ENCODE measurements at places on chromosomes 1 and 21.

DNA sequence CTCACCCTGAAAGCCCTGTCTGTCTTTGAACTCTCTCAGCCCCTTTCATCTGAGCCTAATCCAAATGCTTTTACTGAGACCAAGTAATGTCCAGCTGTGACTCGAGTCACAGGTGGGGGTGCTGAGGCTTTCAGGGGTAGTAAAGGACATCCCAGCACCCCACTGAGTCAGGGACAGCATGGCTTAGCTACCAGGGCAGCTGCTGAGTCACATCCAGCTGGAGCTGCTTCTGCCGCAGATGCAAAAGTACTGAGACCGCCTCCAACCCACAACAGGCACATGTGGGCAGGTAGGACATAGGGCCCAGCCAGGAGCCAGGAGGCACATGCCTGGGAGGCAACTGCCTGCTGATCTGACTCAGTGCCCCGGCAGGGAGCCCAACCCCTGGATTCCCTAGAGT, 6.7 kb upstream of the VSIG8 start:
- DNase-seq = no peak

DNA sequence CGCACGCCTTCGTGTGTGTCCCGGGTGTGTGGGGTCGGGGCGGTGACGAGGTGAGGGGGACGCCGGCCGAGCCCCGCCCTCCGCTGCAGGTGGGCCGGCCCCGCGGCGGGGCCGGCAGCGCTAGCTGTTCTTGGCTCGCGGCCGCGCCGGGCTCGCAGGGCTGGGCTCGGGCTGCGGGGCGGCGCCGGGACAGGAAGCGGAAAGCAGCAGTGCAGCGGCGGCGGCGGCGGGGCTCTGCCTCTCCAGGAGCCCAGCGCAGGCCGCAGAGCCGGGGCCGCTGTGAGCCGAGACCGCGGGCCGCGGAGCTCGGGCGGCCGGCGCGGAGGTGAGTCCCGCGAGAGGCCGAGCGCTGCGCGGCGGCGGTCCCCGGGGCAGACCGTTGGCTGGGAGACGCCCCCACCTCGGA, at the start of gene VANGL1:
TSS of gene VANGL1 (plus strand) at position 209 of the 406 bp plus-strand sequence. CDS start 9,444 bp downstream, outside the sequence.
- DNase-seq = no peak

DNA sequence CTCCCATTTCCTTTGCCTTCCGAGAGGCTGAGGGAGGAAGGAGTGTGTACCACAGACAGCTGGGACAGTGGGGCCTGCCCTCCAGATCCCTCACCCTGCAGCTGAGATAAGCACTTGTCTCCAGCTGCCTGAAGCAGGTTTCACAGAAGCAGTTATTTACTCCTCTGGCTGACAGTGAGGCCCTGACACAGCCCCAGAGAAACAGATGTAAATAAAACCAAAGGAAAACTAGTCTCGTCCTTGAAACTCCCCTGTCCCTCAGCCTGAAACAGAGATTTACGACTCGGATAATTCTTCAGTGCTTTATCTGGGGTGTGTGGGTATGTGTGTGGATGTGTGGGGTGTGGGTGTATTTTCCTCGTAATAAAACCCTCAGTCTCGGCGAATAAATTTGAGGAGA, 181.1 kb downstream of the IGSF21 start:
- DNase-seq = no peak

- DNase-seq = no peak
Observed at GRCh38 chr1:110673197-110673701, 1.5 kb downstream of the KCNA3 start.

DNA sequence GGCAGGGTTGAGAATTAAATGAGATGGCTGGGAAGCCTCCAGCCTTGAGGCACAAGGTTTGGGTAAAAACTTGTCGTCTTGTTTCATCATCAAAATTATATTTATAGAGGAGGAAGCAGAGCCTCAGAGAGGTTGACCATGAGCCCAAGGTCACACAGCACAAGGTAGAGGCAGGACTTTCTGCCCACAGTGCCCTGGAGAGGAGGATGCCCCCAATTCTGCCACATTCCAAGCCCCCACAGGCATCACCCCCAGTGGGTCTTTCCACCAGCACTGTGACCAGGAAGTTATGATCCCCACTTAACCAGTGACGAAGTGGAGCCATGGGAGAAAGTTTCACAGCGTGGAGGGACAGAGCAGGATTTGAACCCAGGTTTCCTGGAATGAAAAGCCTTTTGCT, 400.0 kb downstream of the MATN1 start:
- DNase-seq = no peak

GRCh38 chr1:222897527-222898190, 82.8 kb downstream of the DISP1 start:
- DNase-seq = no peak

GRCh38 chr1:58057826-58058225, 488.7 kb downstream of the OMA1 start:
- DNase-seq = no peak

DNA sequence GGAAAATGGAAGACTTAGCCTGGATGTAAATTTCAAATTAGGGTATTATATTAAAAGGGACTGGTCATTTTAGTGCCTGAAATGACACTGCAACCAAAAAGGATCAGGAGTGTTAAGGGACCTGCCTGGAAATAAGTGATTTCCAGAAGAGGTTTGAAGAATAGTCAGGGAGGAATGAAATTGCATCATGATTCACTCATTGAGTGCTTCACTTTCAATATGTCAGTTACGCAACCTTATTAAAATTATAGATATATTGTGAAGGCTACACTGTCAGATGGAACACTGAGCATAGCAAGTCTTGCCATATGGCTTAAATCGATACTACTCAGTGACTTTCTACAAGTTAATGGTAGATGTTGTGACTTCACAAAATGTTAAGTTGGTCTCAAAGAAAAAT, 275.2 kb upstream of the DPYD start:
- no peak for DNase-seq

DNA sequence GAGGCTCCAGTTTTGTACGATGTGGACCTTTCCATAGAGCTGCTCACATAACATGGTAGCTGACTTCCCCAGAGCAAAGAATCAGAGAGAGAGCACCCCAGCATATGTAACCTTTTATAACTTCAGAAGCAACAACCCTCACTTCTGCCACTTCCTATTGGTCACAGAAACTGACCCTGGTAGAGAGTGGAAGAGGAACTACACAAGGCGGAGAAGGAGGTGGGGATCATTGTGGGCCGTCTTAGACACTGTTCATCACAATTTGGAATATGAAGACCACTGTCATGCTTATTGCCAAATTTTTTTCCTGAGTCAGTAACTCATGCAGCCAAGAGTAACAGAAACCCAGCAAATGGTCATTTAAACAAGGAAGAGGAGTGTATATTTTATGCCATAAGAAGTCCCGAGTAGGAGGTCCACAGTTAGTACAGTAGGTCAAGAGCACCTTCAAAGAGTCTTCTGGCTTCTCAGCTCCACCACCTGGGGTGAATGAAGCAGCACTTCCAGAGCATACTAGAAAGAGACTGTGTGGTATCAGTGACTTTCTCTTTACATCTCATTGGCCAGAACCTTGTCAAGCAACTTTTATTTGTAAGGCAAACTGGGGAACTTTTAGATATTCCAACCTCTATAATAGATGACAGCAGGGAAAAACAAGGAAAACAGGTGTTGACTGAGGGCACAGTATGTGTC, 71.8 kb downstream of the ODF2L start:
- DNase-seq = no peak

DNA sequence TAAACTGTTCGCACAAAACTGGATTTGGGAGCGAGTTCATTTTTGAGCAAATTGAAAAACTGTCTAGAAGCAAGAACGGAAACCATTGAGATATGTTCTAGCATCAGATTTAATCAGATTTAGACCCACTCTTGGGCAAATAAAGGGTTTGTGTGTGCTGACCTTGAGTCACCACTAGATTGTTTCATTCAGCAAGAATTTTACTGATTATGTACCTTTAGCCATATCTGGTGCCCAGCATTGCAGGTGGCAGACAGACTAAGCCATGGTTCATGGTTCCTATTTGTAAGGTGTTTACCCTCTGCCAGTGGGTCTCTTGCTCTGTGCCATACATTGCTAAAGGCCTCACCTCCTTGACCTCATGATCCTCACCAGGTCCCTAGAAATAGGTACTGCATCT, 1.4 kb downstream of the NUDC start:
- no peak for DNase-seq

GRCh38 chr1:241654019-241654418, 1.9 kb downstream of the WDR64 start:
- DNase-seq = no peak

DNA sequence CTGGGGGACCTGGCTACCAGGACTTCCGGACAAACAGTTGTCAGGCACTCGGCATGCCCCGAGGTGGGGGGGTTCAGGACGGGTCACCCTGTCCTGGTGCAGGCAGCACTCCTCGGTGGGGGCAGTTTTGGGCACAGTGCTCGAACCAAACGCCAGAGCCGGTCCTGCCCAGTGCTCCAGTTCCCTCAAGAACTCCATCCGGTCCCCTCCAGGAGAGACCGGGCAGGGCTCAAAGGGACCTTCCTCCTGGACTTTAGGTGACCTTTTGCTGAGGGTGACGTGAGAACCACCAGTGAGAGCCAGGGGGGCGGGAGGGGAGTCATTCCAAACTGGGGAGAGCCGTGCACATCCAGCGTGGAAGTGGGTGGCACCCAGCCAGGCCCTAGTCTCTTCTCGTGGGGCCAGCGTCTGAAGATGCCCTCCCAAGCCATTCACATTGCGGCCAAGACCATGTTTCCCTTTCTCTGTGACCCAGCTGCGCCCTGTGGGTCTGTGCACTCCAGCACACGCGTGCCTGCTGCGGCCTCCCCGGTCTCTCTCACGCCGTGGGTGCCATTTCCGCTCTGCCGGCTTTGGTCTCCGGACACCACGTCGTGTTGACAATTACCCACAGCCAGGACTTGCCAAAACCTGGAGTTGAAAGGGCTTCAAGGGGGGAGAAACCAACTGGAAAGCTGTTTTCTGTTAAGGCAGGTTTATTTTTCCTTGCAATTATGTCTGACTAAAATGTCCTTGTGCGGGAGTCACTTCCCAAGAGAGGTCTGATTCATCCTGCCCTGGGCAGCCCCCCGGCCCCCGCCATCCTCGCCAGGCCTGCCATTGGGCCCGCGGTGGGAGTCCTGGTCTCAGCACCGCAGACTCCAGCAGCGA, 178.8 kb upstream of the ARHGEF16 start:
- no peak for DNase-seq

DNA sequence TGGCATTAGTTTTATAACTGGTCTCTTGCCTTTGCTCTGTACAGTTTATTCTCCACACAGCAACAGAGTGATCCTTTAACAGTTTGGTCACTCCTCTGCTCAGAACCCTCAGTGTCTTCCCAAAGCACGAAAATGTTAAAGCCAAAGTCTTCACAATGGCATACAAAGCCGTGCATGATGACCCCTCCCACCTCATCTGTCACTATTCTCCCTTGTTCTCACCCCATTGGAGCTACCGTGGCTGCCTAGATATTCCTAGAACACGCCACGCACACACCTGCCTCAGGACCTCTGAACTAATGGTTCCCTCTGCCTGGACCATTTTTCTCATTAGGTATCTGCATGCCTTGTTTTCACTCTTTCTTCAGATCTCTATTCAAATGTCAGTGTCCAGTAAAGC, 8.6 kb upstream of the SEMA4A start:
- no peak for DNase-seq

- no peak for DNase-seq
Observed at GRCh38 chr21:33299181-33299752, 25.5 kb upstream of the IFNAR1 start.
